ENCODE measurements at places on chromosomes 16 and 17.

DNA sequence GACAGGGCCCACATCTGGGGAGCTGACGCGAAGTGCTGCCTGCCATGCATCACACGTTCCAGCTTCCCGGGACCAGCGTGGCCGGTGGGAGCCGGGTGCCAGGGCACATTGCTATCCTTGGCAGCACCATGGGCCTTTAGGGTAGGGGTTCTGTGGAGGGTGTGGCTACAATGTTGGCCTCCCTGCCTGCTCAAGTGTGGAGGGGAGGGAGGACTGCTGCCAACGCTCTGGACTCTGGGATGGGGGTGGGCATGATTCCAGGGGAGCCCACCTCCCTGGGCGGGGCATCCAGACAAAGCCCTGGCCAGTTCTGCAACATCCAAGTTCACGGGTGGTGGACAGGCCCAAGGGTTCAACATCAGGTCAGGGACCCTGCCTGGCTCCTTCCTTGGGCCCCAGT lies 13.9 kb downstream of the GRB7 start:
- no peak for DNase-seq

DNA sequence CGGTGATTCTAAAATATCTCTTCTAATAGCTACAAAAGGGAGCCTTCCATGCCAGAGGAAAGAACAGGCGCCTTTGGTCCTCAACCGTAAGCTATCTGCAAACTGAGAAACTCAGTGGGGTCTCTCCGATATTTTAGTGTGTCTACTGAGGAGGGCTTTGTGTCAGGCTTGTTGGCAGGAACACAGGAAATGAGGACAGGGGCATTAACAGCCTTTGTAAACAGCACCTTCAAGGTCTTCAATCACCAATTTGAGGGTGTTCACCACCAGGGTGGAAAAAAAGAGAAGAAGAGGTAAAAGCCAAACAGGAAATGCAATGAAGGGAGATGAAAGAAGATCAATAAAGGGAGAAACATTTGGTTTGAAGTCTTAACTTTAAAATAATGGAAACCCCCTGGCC lies 580.1 kb upstream of the SALL1 start:
- DNase-seq = no peak

DNA sequence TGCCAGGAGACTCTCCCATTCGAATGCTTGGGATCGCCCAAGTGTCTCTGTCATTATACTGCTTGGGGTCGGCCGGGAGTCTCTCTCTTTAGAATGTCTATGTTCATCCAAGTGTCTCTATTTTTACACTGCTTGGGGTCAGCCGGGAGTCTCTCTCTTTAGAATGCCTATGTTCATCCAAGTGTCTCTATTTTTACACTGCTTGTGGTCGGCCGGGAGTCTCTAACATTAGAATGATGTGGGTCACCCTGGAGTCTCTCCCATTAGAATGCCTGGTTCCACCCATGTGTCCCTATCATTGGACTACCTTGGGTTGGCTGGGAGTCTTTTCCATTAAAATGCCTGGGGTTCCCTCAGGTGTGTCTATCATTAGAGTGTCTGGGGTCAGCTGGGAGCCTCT lies 2230.4 kb downstream of the TP53TG3F start:
- no peak for DNase-seq

DNA sequence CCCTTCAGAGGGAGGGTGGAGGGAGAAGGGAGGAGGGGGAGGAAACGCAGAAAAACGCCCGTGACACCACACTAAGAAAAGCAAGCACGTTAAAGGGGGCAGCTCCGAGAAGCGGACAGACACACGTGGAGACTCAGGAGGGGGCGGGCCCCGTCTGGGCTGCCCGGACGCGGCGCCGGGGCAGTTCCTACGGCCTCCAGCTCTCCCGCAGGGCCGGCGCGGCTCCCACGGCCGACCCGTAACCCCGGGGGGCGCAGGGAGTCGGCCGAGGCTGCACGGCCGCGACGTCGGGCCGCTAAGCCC lies 362 bp downstream of the KLHDC4 start:
- no peak for DNase-seq

GRCh38 chr17:67902511-67903231 lies 77.4 kb downstream of the BPTF start:
- DNase-seq = no peak

DNA sequence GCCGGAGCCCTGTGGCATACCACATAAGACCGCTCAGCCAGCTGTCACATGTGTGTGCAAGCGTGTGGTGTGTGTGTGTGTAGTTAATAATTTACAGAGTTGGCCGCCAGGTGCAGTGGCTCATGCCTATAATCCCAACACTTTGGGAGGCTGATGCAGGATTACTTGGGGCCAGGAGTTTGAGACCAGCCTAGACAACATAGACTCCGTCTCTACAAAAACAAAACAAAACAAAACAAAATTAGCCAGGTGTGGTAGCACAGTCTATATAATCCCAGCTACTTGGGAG lies 20.4 kb downstream of the SOCS1 start:
- DNase-seq = no peak

- no peak for DNase-seq
Measured at GRCh38 chr16:9077091-9077809, 14.2 kb upstream of the HAPSTR1 start.

DNA sequence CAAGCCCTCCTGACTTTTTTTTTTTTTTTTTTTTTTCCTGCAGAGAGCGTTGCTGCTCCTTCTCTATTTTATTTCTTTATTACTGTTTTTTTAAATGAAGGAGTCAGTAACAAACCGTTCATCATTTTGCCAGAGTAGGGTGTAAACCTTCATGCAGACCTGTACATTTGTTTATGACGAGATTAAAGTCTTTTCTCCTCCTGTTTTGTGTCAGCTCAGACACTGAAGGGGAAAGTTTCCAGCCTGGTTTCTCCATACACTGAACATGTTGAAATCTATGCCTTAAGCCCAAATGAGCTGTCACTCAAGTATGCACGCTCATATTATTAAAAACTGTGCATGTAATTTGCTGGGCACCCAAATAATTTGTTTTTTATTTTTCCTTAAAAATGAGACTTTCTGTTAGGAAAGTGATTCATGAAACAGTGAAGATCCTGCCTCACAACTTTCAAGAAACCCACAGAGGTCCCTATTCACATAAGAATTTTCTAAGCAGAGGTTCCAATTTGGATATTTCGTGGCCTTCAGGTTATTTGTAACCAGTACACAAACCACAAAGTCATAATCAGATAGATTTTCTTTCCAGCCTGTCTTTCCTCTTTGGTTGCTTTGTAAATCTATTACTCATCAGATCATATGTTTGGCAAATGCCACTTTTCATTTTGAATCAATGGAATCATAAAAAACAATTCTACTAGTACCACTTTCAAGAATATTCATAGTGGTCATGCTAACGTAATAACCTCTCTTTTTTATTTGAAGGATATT lies 700.3 kb downstream of the MAF start:
- DNase-seq = no peak

GRCh38 chr16:54268766-54269165 lies 17.8 kb downstream of the IRX3 start:
- DNase-seq = no peak

DNA sequence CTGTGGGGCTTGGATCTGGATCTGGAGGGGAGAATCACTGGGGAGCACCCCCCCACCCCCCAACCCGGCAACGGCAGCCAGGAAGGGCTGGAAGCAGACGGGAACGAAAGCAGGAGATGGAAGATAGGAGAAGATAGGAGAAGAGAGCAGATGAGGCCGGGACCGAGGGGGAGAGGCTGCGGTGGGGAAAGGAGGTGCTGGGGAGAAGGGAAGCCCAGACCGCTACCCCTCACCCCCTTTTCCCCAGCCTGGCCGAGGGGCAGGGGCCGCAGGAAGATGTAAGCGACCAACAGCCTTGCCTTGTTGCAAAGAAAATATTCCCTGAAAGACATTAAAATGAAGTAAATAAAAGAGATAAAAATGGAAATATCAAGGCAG lies 26.8 kb upstream of the CBFA2T3 start:
- no peak for DNase-seq

DNA sequence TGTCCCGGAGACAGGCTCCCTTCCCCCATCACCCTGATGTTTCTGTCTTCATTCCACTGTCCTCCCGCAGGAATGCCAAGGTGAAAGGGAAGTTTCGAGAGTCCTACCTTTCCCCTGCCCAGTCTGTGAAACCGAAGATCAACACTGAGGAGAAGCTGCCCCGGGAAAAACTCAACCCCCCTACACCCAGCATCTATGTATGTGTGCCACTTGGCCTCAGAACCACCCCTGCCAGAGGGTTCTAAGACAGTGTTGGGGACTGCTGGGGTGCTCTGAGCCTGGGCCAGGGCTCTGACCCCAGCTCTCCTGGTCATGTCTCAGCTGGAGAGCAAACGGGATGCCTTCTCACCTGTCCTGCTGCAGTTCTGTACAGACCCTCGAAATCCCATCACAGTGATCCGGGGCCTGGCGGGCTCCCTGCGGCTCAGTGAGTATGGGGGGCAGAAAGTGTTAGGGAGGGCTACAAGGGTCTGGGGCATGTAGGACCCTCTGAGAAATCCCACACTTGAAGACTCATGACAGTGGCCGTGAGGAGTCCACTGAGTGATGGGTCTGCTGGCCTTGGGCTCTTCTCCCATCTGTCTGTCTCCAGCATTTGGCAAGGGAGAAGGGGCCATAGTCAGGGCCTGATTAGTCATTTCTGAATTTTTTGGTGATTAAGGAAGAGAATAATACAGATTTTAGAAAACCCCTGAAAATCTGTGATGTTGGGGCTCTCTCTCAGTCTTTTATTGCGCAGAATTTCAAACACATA lies 4.9 kb upstream of the TMEM88 start:
- DNase-seq = no peak

- no peak for DNase-seq
Measured at GRCh38 chr17:2239170-2239551, 64.4 kb downstream of the SMG6 start.

DNA sequence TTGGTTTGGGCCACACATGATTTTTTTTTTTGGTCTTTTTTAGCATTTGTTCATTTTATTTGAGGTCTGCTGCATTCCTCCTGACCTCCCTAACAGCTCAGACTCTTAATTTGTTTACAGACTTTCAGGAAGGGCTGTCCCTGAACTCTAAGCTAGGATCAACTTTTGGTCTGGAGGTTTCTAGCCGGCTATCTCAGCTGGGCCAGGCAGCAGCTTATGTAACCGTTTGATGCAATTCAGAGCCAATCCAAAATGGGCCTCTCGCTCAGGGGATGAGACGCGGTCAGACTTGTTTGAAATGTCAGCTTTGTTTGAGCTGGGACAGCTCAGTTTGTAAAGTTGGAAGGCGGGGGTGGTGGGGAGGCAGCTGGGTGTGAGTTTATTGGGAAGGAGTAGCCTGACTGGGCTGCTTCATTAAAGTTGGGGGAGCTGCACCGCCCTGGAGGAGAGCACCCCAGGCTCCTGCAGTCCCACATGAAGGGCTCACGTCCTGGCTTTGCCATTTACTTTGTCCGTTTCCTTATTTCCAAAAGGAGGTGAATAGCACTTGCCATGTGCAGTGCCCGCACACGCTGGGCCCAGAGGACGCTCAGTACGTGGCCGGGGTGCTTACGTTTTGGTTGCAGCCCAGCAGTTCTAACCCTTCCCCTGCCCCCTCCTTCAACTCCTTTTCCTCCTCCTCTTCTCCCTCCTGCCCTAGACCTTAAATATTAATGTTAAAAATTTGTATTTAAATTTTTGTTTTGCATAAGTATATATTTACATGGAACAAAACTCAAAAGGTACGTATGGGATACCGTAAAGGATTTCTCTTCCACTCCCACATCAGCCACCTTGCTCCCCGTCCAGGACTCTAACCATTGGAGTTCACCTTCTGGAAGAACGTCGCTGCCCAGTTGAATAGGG lies 121.2 kb downstream of the SNX29 start:
- DNase-seq = no peak

DNA sequence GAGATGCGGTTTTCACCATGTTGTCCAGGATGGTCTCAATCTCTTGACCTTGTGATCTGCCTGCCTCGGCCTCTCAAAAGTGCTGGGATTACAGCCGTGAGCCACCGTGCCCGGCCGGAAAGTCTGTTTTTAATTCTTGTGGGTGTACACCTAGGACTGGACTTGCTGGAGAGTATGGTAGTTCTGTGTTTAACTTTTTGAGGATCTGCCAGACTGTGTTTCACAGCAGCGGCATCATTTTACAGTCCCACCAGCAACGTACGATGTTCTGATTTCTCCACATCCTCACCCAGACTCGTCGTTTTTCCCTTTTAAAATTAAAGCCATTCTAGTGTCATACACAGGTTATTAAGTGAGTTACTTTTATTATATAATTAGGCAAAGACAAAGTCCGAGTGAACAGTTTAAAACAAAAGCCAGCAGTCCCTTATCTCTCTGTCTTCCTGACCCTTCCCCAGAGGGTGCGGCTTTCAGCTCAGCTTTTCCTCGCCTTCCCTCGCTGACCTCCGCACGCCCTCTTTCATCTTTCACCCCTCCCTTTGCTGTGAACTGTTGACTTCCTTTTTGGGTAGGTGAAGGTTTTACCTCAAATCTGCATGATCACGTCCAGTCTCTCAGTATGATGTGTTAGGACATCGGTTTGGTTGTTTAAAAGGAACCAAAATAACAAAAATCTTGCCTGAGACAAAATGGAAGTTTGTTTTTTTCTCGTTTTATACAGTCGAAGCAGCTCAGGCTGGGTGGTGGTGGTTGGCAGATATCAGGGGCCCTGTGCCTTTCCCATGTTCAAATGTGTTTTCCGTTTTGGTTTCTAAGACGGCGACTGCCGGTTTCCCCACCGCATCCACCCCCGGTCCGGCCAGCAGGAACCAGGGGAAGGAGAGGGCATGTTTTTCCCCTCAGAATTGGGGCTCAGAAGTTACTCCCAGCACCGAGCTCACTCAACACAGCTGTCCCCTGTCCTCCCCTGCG lies 18.0 kb downstream of the FAM234A start:
- DNase-seq = no peak

DNA sequence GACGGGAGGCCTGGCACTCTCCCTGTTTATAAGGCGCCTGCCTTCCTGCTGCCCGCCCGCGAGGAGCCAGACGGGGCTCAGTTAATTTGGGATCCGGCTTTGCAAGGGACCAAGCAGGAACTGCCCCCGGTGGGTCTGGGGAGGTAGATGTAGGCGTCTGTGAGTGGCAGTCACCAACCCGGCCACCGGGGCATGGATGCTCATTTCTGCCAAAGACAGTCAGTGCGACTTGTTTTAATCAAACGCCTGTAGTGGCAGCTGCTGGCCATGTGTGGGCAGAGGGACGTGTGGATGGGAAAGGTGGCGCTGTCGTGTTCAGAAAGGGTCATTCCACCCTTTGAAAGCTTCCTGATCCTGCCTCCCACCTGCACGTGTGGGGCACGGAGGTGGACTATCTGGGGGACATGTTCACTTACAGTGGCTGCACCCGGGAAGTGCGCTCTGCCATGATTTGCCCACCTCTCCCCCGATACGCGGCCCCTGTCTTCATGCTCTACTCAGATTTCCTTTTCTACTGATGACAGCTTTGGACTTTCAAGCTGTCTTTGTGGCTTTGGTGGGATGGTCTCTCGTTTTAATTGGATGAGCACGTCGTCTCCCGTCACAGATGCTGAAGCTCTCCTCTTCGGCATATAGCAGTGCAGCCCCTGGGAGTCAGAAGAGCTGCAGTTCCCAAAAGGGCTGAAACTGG lies 60.3 kb upstream of the CIBAR2 start:
- DNase-seq = peak; percentile 71

DNA sequence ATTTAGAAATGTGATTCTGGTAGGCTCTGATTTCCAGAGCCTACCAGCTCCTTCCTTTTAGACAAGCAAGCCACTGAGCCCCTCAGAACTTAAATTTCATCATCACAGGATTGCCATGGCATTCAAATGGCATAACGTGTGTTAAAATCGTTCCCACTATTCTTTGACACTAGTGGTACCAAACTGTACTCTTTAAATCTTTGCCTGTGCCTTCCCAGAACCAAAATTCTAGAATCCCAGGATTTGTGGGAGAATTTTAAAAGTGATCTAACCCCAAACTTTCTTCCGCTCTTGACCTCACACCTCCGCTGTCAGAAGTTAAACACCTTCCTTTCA lies 287 bp upstream of the INTS2 start:
- DNase-seq = no peak

- DNase-seq = no peak
Measured at GRCh38 chr17:50172130-50172529, 6.3 kb downstream of the SGCA start.

Measured in NCI-H1694 treated with DMSO at 0.1 percent for 48 hours (cell line).